Amygdala (tissue), 56 donors: ENCODE measurements at places on chromosomes 11 and 22.

DNA sequence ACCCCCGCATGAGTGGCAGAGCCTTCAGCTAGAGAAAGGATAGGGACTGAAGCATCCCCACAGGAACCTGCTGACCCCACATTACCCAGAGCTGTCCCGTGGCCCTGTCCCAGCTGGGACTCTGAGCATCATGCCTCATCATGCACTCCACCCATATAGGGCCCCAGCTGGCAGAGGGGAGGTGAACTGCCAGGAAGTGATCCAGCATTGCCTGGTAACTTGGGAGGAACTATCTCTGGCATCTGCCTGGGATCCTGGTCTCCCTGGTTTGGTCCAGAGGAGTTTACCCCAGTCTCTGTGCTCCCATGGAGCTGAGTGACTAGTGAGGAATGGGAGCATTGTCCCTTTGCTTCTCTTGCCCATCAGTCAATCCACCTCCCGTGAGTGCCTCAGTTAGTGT, 228.8 kb downstream of the GRIK4 start:
- no peak for DNase-seq

GRCh38 chr11:75024068-75024449, 35.3 kb downstream of the NEU3 start:
- no peak for DNase-seq

- no peak for DNase-seq
Observed at GRCh38 chr11:29159552-29160465, 857.0 kb downstream of the KCNA4 start.

DNA sequence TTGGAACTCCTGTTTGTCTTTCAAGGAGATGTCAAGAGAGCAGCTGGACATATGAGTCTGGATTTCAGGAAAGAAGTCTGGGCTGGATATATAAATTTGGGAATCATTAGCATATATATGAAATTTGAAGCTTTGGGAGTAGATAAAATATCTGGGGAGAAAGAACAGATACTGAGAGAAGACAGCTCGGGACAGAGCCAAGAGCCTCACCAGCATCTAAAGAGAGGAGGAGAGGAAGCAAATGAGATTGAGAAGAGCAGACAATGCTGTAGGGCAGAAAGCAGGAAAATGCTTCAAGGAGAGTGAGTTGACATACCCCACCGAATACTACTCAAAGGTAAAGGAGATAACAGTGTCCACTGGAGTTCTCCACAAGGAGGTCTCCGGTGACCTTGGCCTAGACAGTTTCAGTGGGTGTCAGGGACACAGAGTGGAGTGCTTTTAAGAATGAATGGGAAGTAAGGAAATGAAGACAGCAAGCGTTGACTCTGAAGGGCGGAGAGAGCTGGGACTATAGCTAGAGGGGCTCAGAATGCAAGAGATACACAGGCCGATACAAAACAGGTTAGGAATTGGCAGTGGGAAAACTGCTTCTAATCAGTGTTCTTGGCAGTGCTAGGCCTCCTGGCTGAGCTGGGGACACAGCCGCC, 862 bp downstream of the APBB1 start:
- DNase-seq, result no peak

GRCh38 chr11:61035526-61035835, 64.0 kb downstream of the CD6 start:
- no peak for DNase-seq

GRCh38 chr11:130089674-130090073, 20.0 kb downstream of the APLP2 start:
- DNase-seq, result no peak

- no peak for DNase-seq
Observed at GRCh38 chr11:108780119-108780518, 115.2 kb downstream of the DDX10 start.

DNA sequence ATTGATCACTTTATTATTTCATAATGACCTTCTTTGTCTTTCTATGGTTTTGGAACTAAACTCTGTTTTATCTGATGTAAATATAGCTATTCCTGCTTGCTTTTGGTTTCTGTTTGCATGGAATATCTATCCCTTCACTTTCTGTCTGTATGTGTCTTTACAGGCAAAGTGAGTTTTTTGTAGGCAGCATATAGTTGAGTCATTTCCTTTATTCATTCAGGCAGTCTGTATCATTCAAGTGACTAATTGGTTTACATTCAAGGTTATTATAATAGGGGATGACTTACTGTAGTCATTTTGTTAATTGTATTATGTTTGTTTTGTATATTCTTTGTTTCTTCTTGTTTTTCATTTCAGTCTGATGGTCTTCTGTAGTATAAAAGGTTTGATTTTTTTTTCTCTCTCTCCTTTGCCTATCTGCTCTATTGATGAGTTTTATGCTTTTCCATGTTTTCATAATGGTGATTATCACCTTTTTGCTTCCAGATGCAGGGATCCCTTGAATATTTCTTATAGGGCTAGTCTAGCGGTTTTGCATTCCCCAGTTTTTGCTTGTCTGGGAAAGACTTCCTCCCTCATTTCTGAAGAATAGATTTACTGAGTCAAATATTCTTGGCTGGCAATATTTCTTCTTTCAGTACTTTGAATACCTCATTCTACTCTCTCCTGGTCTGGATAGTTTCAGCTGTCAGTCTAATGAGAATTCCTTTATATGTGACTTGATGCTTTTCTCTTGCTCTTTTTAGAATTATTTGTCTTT, 50.4 kb downstream of the GDPD4 start:
- no peak for DNase-seq

GRCh38 chr11:112877581-112877980, 83.6 kb upstream of the NCAM1 start:
- DNase-seq, result no peak

- no peak for DNase-seq
Observed at GRCh38 chr11:13222285-13222684, 55.3 kb upstream of the BMAL1 start.

DNA sequence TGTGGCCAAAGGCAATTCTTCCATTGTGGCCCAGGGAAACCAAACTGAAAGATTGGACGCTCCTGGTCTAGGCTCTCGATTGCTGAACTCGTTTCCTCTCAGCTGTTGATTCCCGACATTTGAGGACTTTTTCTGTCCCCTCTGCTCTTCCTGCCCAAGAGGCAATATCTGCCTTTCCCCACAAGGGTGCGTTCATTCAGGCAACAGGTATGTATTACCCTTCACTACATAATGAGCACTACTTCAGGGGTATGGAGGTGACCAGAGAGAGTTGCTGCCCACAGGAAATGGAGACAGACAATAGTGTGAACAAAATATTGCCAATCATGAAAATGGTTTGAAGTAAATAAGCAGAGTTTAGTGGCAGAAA, 8.2 kb downstream of the PTH start:
- no peak for DNase-seq

DNA sequence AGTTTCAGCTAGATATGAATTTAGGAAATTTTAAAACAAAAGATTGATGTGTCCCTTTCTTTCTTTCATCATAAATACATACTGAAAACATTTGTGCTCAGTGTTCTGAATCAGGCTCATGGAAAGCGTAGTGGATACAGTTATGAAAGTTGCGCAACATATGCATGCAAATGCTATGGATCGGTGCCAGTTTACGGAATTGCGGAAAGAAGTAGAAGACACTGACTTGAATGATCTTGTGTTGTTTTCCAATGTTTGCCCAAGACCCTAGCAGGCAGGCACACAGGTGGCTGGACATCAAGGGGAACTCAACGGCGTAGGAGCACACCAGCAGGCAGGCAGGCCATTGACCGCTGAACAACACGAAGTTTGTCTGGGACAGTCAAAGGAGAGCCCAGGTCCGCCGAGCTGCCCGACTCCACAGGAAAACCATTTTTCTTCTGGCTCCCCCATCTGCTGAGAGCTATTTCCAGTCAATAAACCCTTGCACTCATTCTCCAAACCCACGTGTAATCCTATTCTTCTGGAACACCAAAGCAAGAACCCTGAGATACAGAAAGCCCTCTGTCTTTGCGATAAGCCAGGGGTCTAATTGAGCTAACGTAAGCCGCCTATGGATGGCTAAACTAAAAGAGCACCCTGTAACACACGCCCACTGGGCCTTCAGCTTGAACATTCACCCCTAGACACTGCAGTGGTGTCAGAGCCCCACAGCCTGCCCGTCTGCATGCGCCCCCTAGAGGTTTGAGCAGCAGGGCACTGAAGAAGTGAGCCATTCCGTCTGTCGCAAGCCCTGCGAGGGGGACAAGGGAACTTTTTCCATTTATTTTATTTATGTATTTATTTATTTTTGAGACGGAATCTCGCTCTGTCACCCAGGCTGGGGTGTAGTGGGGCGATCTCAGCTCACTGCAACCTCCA, 7.4 kb upstream of the BIRC3 start:
- no peak for DNase-seq

- DNase-seq, result no peak
Observed at GRCh38 chr22:38232196-38232595, 30.4 kb downstream of the MAFF start.

DNA sequence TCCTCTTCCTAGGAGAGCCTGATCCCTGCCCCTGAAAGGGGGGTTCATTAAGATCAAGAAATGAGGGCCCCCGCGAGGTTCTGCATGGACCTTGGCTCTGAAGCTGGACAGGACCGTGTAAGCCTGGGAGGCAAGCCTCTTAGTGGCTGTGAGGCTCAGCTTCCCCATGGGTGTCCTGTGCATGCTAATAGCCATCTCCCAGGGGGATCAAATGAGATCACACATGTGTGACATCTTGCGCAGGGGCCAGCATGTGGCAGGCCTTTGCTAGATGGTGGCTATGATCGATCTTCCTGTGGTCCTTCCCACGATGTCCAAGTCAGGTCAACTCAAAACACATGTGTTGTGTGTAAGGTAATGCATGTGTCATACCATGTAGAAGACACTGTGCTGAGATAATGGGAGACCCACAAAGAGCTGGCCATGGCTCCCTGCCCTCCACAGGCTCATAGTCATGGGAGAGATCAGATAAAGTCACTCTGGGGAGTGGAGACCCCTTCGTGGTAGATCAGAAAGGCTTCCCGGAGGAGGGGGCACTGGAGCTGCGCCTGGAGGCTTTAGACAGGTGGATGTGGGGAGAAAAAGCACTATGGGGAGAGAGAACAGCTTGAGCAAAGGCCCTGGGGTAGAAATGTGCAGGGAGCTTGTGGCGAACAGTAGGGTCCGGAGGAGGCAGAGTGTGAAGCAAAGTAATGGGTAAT, 3.7 kb downstream of the RAC2 start:
- no peak for DNase-seq

DNA sequence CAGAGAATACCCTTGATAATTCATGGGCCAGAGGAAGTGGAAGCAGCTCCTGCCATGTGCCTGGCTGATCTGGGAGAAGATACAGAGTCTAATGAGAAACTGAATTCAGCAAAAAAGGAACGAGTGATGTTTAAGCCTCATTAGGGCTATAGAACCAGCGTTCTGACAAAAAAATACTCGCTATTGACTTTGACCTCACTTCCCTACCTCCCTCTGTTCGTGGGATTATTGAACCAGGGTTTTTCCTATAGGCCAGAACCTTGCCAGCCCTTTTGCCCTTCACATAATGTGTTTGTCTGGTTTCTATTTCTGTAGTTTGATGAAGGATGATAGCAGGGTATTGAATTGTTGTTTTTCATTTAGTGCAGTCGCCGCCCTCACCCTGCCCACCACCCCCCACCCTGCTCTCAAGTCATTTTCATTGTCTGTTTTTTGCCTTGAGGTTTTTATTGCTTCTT, 7.6 kb upstream of the RBFOX2 start:
- no peak for DNase-seq

- no peak for DNase-seq
Observed at GRCh38 chr11:124150684-124151083, 32.5 kb upstream of the OR10D3 start.

- DNase-seq, result no peak
Observed at GRCh38 chr11:120001178-120002090, 136.5 kb downstream of the TRIM29 start.

DNA sequence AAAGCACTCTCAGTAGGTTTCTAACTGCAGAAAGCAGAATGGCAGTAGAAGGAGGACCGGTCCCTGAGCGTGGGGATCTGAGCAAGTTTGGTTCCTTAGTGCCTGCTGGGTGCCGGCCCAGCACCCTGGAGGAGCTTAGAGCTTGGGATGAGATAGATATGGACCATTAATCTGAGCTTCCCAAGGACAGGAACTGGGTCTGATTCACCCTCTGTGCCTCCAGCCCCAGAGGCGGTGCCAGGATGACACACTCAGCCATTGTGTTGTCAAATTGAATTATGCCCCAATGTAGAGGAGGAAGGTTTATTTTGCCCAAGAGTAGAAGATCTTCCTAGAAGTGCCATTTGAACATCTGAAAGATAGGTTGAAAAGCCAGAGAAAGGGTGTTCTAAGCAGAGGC, 4.3 kb downstream of the ZC3H7B start:
- DNase-seq, result no peak

DNA sequence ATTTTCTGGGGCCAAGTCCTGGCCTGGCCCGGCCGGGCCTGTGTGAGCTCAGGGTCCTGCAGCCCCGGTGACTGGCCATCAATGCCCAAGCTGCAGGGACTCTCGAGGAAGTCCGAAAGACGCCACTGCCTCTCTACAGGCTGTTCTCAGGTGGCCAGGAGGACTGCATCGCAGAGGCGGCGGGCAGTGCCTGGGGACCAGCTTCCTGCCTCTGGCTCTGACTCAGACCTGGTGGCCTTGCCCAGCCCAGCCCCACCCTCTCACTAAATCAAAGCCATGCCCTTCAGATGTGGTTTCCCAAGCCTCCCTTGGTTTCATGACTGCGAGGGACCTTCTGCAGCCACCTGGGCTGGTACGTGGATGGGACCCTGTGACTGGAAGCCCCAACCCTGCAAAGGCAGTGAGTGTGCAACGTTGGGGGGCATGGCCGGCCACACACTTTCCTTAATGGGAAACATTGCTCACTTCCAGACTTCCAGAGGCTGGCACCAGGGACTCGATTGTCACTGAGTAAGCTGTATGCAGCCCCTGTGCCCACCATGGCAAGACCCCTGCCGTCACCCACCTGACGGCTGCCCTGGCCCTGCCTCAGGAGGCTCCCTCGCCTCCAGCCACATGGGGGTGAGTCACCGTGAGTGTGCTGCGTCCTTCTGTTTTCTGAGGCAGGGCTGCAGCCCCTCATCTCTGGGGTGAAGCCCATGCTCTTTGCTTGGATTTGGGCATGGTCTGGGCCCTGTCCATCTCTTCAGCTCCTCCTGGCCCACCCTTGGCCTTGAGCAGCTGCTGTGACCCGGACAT, 6.0 kb upstream of the FGF3 start:
- no peak for DNase-seq

GRCh38 chr11:85385547-85385946, 241.6 kb downstream of the DLG2 start:
- DNase-seq, result no peak

GRCh38 chr22:38305471-38306448, 11.5 kb downstream of the CSNK1E start:
- no peak for DNase-seq

GRCh38 chr11:76201056-76201455, 5.2 kb downstream of the WNT11 start:
- DNase-seq, result no peak

- no peak for DNase-seq
Observed at GRCh38 chr22:19970479-19971275, 29.1 kb upstream of the TXNRD2 start.

- no peak for DNase-seq
Observed at GRCh38 chr11:2794968-2795322, 90.6 kb downstream of the CDKN1C start.

GRCh38 chr11:122727101-122727929, 71.8 kb downstream of the UBASH3B start:
- DNase-seq, result no peak

- DNase-seq, result no peak
Observed at GRCh38 chr22:26885441-26886261, 228.3 kb downstream of the MIAT start.

GRCh38 chr11:117821431-117821830, 3.1 kb downstream of the FXYD2 start:
- no peak for DNase-seq

- DNase-seq, result no peak
Observed at GRCh38 chr11:113895367-113896155, 9.0 kb upstream of the HTR3B start.

- DNase-seq, result no peak
Observed at GRCh38 chr11:83031127-83031526, 40.6 kb downstream of the RAB30 start.
